Stimulated activated CD4-positive, alpha-beta T cell treated with anti-CD3 and anti-CD28 coated beads, Interleukin-1b, Interleukin-23, amount 100 ng/mL, for 24 hours (primary cell): ENCODE measurements at places on chromosomes 3 and 15.

- DNase-seq, result no peak
These were observed 182.9 kb upstream of the RORA start for GRCh38 chr15:61411902-61412510.

DNA sequence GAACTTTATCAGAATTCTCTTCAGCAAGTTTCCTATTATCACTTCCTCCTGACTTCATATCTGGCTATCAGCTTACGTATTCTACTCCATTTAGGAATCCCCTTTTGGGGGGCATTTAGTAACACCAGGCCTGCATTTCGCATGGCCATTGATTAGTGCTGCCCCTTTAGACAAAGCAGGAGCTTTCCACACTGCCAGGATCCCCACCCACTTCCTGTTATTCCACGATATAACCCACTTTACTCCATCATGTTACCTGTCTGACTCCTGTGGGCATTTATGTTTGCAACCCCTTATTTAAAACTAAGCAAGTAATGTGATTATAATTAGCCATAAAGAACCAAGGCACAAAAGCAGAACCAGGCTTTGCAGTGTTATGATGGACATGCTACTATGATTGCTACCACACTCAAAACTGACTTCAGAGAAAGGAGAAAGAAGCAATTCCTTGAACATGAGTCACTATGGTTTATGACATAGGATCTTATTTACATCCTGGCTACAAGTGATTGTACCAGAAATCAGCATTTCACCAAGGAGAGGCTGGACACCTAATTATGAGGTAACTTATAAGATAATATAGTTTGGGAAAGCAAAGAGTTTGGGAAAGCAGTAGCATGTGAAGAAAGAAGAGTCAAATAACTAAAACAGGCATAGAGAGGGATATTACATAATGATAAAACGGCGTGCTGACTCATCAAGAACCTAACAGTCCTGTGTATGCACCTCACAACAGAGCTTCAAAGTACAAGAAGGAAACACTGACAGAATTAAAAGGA is 96.3 kb downstream of the IGSF11 start:
- DNase-seq, result no peak

- no peak for DNase-seq
These were observed 4.0 kb downstream of the TMEM212 start for GRCh38 chr3:171847133-171847532.

GRCh38 chr3:116445311-116445841 is at the start of gene LSAMP:
Gene LSAMP (minus strand): TSS chr3:116445487.
- DNase-seq, result no peak

GRCh38 chr15:38683382-38684242 is 119.0 kb upstream of the RASGRP1 start:
- DNase-seq, result no peak

GRCh38 chr15:85832394-85832793 is 37.7 kb upstream of the KLHL25 start:
- no peak for DNase-seq

GRCh38 chr3:170003881-170004356 is 33.9 kb upstream of the GPR160 start:
- no peak for DNase-seq

- no peak for DNase-seq
These were observed 29.7 kb downstream of the CYP11A1 start for GRCh38 chr15:74337607-74338211.
